ENCODE measurements at places on chromosomes 2 and 18. TPM values are rescaled to one million over a fixed set of nuclear protein-coding genes. Genes with fewer than 3 reads are reported as not detected.

DNA sequence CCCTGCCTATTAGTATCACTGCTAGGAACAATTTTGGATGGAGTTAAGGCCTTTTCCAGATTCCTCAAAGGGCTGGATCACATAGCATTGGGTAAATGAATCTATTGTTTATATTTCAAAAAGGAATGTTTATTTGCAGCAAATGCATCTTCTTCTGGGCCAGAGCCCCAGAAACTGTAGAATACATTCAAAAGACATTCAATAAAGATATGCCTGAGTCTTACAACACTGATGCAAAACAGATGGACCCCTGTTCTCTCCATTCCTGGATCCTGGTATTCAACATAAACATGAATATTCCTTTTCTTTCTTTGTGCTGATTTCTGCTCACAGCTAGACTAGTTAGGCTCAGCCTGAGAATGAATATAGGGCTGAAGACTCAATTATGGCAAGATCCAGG is 227.2 kb upstream of the KLHL29 start:
- DNase-seq: no peak

GRCh38 chr18:35334821-35335220 is 9.4 kb downstream of the ZNF24 start:
- no peak for DNase-seq

DNA sequence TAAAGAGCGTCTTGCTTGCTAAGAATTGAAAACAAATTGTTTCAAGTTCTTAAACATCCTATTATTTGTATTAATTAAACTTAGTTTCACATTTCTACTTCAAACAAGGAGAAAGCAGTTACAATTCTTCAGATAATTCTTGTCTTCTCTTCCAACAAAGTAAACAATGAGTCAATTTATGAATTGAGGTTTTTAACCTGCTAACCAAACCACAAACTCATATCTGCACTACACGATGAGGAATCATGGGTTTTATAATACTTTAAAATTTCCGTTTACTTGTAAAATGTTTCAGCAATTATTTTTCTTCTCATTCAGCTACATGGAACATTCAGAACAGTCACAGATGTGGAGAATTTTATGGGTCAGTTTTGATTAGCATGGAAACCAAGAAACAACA is 114.2 kb downstream of the SPIRE1 start:
- DNase-seq: no peak

- DNase-seq: no peak
These were observed 98.6 kb downstream of the GALNT1 start for GRCh38 chr18:35680139-35680551.

The EN1 gene
- total RNA-seq: not detected

The RAB31 gene
- 22.9 TPM for total RNA-seq

The COL6A3 gene
- total RNA-seq: 164 TPM
